ENCODE measurements at places on chromosomes 12 and 14. TPM values are rescaled to one million over a fixed set of nuclear protein-coding genes. Genes with fewer than 3 reads are reported as not detected.

PARP11 gene
- 3.3 TPM for total RNA-seq

SPIC gene
- total RNA-seq = not detected

NXPH4 gene
- 1.8 TPM for total RNA-seq

CLEC2B gene
- 26.2 TPM for total RNA-seq

WSCD2 gene
- total RNA-seq = not detected

BDKRB2 gene
- 85.5 TPM for total RNA-seq

FAM186B gene
- 0.14 TPM for total RNA-seq

CLEC1B gene
- total RNA-seq = not detected

INHBE gene
- 0.43 TPM for total RNA-seq

Measured in placental pericyte (primary cell).